ENCODE measurements at places on chromosomes 6 and 20. TPM values are rescaled to one million over a fixed set of nuclear protein-coding genes. Genes with fewer than 3 reads are reported as not detected.

DNA sequence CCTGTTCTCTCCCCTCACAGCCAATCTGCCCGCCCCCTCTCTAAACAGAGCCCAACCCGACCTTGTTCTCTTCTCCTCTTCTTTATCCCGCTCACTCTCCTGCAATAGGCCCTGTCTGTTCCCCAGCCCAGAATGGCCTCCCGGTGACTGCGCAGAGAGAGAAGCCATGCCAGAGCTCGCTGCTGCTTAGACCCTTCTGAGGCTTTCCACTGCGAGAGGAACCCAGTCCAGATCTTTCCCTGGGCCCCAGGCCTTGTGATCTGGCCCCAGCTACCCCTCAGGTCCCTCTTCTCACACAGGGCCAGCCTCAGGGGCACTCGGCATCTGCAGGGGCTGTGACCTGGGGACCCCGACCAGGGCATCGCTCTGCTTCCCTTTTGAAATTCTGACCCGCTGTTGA is 58.1 kb downstream of the TMEM242 start:
- DNase-seq, result no peak

DNA sequence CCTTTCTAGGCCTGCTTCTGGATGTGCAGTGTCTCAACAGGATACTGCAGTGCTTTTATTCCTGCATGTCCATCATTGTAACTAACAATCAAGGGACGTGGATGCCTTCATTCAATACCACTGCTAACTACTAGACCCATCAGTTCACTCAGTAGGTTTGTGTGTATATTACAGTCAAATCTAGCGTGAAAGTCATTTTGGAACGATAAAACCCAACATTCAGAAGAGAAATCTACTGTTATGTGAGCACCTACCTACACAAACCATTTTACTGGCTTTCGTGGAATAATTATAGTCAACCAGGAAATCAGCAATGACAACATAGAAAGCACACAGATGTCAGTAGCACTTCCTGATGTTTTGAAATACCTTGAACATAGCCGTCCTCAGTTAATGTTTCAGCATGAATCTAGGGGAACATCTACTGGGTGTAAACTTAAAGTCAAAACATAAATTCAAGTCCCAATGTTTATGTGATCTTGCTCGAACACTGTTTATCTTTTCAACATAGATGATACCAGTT is 270.6 kb downstream of the FARS2 start:
- no peak for DNase-seq

GRCh38 chr6:106244931-106245330 is 80.6 kb downstream of the ATG5 start:
- no peak for DNase-seq

GRCh38 chr6:137912813-137913212 is 45.8 kb downstream of the TNFAIP3 start:
- DNase-seq, result no peak

- DNase-seq, result no peak
Observed at GRCh38 chr6:107443608-107444267, 15.6 kb downstream of the PDSS2 start.

GRCh38 chr20:51860111-51860882 is 58.0 kb upstream of the SALL4 start:
- no peak for DNase-seq

- DNase-seq, result peak; percentile 25
Observed at GRCh38 chr6:137313928-137314855, 95.0 kb upstream of the IFNGR1 start.

GRCh38 chr6:166906376-166907044 is 49.8 kb downstream of the RNASET2 start:
- DNase-seq, result no peak

DNA sequence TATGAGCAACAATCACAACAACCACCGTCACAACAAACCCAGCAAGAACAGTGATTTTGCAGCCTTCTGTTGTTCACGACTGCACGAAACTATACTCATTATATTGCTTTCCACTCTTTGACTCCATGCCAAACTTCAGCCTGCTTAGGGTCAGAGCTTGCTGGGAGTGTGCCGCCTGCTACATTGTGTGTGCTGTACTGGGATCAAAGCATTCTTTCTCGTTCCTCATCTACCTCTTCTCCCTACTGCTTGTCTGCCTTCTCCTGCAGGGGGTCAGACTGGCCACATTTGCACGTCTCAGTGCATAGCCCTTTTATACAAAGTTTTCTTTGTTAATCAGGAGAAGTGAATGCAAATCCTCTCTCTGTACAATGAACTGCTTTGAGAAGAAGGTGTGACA is 401.6 kb upstream of the CITED2 start:
- no peak for DNase-seq

- DNase-seq, result no peak
Observed at GRCh38 chr6:7222197-7222596, 90.8 kb downstream of the SSR1 start.

DNA sequence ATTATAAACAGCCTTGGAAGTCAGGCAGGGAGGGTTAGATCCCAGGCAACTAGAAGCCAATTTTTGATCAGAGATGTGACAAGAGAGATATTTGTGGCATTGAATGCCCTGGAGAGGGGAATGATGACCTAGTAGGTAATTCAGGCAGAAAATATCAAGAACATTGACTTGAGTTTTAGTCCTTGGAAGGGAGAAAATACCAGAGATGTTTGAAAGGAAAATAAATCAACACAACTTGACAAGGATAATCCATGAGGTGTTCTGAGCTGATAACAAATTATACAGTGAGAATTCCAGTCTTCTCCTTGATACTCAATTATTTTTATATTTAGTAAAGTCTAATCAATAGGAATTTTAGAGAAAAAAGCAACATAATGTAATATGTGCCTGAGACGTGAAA is 10.6 kb upstream of the MARCKS start:
- no peak for DNase-seq

- DNase-seq, result no peak
Observed at GRCh38 chr6:89067796-89068195, 12.8 kb upstream of the PNRC1 start.

GRCh38 chr6:7803214-7803613 is 77.3 kb downstream of the BMP6 start:
- no peak for DNase-seq

GRCh38 chr6:126388104-126388598 is 48.2 kb downstream of the CENPW start:
- DNase-seq, result no peak

DNA sequence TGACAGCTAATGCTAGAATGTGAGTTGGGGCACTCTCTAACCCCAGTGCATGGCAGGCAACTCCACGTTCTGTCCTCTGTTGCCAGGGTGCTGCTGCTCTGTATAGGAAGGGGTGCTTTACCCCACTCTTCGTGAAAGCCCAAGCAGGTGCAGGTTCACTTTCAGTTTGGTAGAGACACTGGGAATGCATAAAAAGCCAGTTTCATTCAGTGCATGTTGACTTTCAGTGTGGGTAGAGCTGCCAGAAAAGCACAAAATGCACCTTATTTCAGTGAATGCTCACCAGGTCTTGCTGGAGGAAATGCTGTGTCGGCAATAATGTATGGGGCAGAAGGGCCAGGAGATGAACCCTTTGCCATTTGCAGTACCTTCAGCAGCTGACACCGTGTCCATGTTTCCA is 62.1 kb upstream of the ADGRB3 start:
- DNase-seq, result no peak

DNA sequence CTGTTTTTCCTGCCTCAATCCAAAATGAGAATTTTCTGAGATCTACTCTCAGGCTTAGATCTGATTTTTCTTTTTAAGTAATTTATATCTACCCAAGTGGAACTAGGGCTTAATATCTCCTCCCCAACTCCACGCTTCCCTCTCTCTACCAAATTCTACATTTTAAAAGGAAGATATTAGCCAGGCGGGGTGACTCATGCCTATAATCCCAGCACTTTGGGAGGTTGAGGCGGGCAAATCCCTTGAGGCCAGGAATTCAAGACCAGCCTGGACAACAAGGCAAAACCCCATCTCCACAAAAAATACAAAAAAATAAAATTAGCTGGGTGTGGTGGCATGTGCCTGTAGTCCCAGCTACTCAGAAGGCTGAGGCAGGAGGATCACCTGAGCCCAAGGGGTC is 61.0 kb downstream of the MTFR2 start:
- DNase-seq, result no peak

DNA sequence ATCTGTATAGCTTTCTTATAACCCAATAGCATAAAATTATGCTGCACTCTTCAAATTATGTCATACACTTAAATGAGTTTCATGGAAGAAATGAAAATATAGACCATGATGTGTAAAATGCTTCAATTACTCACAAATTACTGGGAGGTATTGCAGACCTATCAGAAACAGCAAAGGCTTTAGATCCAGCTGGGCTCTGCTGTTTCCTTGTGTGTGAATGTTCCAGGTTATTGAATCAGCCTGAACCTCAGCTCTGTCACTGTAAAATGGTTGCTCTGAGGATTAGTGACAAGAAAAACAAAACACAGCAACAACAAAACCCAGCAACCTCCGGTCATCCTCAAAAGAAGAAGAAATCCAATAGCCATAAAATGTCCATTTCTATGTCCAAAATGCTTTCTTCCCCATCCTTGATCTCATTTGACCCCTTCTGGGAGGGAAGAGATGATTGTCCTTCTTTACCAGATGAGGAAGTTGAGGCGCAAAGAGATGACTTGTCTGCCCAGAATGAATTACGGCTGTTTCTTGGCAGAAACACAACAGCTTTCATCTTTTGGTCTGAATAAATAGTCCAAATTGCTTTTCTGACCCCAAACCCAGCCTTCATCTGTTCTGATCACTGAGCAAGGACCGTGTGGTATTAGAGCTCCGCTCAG is 42.2 kb upstream of the TGM6 start:
- DNase-seq, result no peak

- DNase-seq, result no peak
Observed at GRCh38 chr6:45619994-45620471, 242.3 kb upstream of the SUPT3H start.

RIMS1 gene
- 0.13 TPM for total RNA-seq

GRM1 gene
- not detected for total RNA-seq

REPS1 gene
- total RNA-seq, result 35.0 TPM

PKIG gene
- total RNA-seq, result 24.9 TPM

PNRC1 gene
- total RNA-seq, result 84.9 TPM

TINAG gene
- not detected for total RNA-seq

TPD52L1 gene
- 325 TPM for total RNA-seq

KCNK17 gene
- total RNA-seq, result 1.1 TPM

All from esophagus squamous epithelium (tissue), 5 donors.